Fibroblast of skin of right quadriceps (primary cell): ENCODE measurements at places on chromosomes 4 and X.

GRCh38 chrX:30568136-30568535, 9.4 kb downstream of the TASL start:
- DNase-seq, result peak; percentile 75

DNA sequence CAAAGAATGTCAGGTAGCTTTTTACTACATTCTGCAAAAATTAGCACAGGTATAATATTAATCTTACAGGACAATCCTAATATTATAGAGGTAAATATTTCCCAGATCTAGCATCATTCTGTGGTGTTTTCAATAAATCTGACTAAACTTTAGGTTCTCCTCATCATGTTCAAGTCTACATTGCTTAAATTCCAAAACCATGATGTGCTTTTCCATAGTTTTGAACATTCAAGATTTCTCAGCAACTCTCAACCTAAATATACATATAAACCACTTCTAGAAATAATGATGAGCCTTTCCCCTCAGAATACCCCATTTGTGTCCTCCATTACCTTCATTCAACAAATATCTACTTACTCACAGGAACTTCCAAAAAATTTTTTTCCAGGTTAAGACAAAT, 23.1 kb downstream of the EIF4E start:
- DNase-seq, result peak; percentile 49

DNA sequence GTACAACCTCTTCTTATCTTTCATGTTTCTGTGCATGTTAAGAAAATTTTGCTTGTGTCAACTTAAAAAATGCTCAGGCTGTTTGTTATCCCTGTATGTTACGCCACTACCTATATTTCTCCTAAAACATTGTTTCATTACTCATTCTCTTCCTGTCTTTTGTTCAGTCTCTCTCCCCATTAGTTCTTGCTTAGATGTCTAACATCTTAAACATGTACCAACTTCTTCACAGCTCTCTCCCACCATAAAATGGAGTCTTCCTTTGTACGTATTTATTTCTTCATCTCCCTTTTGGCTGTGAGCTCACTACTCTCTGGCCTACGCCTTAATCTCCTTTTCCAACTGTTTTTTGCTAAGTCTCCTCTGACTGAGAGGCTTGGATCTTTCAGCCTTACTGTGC, 36.4 kb downstream of the PCDH7 start:
- DNase-seq, result no peak

DNA sequence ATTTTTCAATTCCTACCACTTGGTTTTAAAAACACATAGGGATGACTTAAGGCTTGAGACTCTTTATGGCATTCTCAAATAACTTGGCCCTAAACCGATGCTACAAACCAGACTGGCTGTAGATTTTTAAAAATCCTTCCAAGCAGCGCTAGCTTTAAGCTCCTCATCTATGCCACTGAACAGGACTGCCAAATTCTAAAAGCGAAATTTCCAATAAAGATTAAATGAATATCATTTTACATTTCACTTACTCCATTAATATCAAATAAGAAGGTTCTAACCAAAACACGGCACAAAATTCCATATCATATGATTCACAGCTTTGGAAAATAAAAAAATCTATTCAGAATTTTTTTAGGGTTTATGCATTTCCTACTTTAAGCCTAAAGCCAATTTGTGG, 134.2 kb downstream of the FANCB start:
- peak; percentile 39 for DNase-seq

DNA sequence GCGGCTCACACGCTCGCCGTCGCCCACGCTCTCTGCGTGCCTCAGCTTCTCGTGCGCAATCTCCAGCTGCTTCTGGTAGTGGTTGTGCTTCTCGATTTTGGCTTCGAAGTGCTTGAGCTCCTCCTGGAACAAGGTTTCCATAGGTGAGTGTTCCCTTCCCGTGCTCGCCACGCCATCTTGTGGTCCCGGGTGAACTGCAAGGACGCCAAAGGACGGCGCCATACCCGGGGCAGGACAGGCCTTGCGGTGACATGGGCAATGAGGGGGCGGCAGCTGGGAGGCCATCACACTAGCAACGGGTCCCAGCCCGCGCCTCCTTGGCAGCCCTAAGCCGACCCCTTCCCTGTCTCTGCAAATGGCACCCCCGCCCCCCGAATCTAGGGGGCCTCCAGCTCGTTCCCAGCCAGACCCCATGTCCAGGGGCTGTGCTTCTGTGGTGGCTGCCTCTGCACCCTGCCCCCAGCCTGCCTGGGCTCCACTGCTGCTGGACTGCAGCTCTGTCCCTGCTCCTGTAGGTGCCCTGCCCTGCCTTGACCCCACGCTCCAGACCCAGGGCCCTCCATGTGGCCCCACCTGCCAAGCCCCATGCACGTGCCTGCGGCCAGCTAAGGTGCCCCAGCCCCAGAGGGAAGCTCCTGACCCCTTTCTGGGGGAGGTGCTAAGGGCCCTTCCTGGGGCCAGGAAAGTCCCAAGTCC, 17.3 kb downstream of the LRPAP1 start:
- DNase-seq, result no peak
